ENCODE measurements at places on chromosomes 7 and 10. TPM values are rescaled to one million over a fixed set of nuclear protein-coding genes. Genes with fewer than 3 reads are reported as not detected.
A peak's percentile ranks its signal among the peaks of the same experiment; 100 is the strongest.

GRCh38 chr10:24951201-24952142, 934 bp downstream of the PRTFDC1 start:
- peaks cover 4% of the 10 kb centered on the region for H3K36me3 ChIP-seq
- peak overlapping the region; percentile 82 for H3K4me3 ChIP-seq
- no peak for DNase-seq
- peak overlapping the region; percentile 74 for H3K27ac ChIP-seq
- no peaks in the 10 kb centered on the region for H3K27me3 ChIP-seq

GRCh38 chr10:90964781-90965465, 44.0 kb upstream of the ANKRD1 start:
- H3K27ac ChIP-seq, result no peak overlapping the region
- no peak overlapping the region for H3K4me3 ChIP-seq
- H3K27me3 ChIP-seq, result peaks cover 29% of the 10 kb centered on the region
- no peaks in the 10 kb centered on the region for H3K36me3 ChIP-seq
- no peak for DNase-seq

DNA sequence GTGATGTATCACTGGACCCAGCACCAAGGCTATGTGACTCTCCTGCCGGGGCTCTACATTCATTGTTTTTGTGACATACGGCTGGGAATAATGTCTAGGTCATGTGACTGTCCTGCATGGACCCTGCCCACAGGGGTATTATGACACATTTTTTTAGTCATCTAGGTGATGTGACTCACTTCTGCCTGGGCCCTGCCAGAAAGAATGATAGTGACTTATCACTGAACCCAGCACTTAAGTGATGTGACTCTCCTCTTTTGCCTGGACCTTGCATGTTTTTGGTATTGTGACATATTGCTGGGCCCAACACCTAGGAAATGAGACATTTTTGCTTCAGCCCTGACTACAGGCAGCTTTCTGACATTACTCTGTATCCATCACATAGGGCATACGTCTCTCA, 51.1 kb upstream of the ZNF107 start:
- no peaks in the 10 kb centered on the region for H3K27me3 ChIP-seq
- no peak overlapping the region for H3K27ac ChIP-seq
- no peak overlapping the region for H3K4me3 ChIP-seq
- H3K4me1 ChIP-seq, result no peaks in the 10 kb centered on the region

The TUBB8 gene
- 0.46 TPM for total RNA-seq

DNA sequence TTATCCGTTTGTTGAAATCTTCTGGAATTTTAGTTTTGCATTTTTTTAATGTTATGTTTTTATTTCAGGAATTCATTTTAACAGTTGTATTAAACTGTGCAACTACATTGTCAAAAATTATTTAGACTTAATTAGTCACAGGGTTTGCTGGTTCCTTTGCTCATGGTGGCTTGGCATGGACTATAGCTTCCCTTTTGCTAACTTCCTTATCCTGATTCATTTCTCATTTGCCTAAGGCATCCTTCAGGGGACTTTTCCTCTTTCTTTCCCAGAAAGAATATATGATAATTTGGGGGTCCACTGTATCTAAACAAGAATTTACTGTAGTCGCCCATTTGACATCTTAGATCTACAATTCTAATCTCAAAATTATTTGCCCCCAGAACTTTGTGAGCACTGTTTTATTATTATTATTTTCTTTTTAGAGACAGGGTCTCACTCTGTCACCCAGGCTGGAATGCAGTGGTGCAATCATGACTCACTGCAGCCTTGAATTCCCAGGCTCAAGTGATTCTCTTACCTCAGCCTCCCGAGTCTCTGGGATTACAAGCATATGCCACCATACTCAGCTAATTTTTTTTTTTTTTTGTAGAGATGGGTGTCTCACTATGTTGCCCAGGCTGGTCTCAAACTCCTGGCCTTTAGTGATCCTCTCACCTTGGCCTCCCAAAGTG, 13.9 kb downstream of the FIGNL1 start:
- no peak overlapping the region for H3K4me3 ChIP-seq
- no peak overlapping the region for H3K27ac ChIP-seq
- DNase-seq, result no peak
- H3K27me3 ChIP-seq, result no peaks in the 10 kb centered on the region
- H3K36me3 ChIP-seq, result peaks cover 6% of the 10 kb centered on the region

The OPN4 gene
- not detected for total RNA-seq

The ELN gene
- not detected for total RNA-seq

GRCh38 chr10:33314811-33315561, 19.5 kb downstream of the NRP1 start:
- peaks cover 50% of the 10 kb centered on the region for H3K36me3 ChIP-seq
- no peaks in the 10 kb centered on the region for H3K27me3 ChIP-seq
- peaks cover 9% of the 10 kb centered on the region for H3K4me1 ChIP-seq
- no peak for DNase-seq
- no peak overlapping the region for H3K4me3 ChIP-seq

The RNF32 gene
- 2.6 TPM for total RNA-seq
